ENCODE measurements at places on chromosomes 7 and 10.

DNA sequence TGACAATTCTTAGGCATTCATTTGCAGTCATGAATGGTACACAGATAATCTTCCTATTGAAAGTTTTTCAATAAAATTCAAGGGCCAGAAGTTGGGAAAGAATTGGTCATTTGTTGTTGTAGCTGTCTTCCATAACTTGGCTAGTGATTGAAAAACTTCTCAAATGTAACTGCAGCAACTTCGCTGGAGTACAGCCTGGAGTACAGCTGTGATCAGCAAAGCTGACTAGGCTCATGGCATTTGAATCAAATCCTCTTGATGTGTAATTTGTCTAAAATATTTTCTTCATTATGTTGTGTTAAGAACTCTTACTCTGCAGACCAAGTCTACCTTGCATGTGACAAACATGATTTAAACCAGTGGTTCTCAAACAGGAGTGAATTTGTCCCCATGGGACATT, 226.5 kb upstream of the STEAP1 start:
- no peak for DNase-seq

GRCh38 chr7:158050978-158051651, 536.5 kb downstream of the PTPRN2 start:
- DNase-seq: no peak

- peak; percentile 69 for DNase-seq
Measured at GRCh38 chr7:128791121-128791971, at the start of gene CCDC136. TSS of gene CCDC136 (plus strand) at chr7:128791968. CDS start at chr7:128792412, 444 bp downstream.

- no peak for DNase-seq
Measured at GRCh38 chr7:148944935-148945934, 61.1 kb upstream of the EZH2 start.

- DNase-seq: no peak
Measured at GRCh38 chr7:73621168-73622063, 2.9 kb downstream of the MLXIPL start.

GRCh38 chr10:31584876-31585275, 265.9 kb downstream of the ZEB1 start:
- DNase-seq: no peak

DNA sequence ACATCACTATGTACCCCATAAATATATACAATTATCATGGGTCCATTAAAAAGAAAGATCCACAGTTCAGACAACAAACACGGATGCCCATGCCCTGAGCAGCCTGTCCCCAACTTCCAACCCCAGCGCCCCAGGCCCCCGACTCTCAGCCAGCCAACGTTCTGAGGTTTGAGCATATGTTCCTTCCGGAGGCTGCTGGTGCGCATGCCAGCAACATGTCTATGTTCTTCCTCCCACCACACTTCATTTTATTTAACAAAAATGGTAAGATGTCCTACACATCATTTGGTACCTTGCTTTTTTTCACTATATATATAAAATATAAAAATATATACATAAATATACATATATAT, 250.9 kb downstream of the MAD1L1 start:
- no peak for DNase-seq

DNA sequence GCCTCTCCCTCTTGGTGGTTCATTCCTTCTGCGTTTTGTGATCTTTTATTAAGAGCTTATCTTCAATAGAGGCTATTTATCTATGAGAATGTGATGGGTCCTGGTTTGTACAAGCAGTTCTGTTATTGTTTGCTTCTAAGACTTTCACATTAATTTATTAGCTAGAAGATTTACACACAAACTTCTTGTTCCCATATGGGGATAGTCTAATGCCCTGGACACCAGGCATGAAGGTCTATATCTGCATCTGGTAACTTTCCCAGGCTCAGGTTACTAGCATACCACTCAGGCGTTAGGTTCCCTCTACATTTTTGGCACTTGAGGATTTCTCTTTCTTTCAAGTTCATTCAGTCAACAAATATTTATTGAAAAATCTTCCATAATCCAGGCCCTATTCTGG, 7.7 kb downstream of the XPNPEP1 start:
- DNase-seq: no peak

DNA sequence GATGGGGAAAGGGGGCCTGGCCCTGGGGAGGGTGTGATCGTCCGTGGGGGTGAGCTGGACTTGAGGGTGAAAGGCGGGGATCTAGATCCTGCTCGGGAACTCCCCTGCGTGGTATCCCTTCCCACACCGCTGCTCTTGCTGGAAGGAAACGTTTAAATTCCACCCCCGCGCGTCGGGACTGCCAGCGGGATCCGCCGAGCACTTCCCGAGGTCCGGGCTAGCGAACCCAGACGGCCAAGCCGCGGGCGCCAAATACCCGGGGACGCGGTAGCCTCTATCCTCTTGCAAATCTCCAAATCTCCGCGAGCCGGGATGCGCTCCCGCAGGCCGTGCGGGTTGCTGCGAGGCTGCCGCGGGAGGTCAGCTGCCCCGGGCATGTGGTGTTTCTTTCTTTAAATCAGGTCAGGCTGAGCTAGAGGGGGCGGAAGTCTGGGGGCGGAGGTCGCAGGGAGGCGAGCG, 904 bp downstream of the NPTX2 start:
- DNase-seq: no peak

- no peak for DNase-seq
Measured at GRCh38 chr10:71368176-71368575, 28.5 kb upstream of the CDH23 start.

DNA sequence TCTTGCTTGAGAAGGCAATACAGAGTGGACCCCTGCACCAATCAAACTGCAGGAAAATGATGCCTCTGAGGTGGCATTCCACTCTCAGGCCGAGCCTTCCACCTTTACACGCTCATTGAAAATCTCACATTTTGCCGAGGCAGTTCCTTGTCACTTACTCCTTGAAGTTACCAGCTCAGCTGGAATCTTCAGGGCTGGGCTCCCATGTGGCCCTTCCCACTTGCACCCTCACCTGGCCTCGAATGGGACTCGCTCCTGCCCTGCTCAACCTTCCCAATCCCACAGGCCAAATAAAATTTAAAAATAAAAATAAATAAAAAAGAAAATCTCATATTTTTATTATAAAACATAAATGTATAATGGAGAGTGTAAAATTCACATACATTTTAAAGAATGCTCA, 790.7 kb upstream of the COBL start:
- no peak for DNase-seq

DNA sequence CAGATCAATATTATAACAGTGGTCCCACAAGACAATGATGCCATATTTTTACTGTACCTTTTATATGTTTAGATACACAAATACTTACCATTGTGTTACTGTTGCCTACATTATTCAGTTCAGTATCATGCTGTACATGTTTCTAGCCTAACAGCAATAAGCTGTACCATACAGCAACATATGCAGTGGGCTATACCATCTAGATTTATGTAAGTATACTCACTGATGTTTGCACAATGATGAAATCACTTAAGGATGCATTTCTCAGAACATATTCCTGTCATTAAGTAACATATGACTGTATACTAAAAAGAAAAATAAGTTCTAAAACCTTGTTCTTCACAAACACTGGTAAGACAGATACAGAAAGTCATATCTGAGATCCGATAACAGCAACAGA, 468.6 kb upstream of the SEMA3A start:
- no peak for DNase-seq

- DNase-seq: no peak
Measured at GRCh38 chr7:116546916-116547315, 22.1 kb downstream of the CAV1 start.

DNA sequence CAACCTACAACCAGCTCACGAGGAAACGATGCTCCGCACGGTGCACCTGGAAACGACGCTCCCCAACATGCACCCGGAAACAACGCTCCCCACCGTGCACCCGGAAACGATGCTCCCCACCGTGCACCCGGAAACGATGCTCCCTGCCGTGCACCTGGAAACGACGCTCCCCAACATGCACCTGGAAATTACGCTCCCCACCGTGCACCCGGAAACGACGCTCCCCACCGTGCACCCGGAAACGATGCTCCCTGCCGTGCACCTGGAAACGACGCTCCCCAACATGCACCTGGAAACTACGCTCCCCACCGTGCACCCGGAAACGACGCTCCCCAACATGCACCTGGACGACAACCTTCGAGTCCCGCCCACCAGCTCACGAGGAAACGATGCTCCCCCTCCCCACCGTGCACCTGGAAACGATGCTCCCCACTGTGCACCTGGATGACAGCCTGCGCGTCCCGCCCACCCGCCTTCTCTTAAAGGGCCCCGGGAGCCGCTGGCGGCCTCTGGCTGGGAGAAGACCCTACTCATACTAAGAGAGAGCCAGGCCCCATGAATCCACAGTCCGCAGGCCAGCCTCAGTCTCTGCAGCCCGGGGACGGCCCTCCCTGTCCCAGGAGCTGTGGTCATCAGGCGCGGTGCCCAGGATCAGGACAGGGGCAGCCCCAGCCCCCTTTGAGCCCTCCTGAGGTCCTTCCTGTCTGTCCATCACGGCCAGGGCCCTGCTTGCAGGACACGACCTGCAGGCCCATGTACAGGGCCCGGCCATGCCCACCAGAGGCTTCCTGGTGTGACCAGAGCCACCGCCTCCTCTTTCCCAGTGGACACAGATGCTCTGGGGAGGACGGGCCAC, 98.3 kb downstream of the PDGFA start:
- DNase-seq: no peak

GRCh38 chr7:69365651-69366192, 232.6 kb upstream of the AUTS2 start:
- DNase-seq: no peak

Measured in activated T-helper 2 cell treated with anti-CD3 and anti-CD28 coated beads, Interferon-gamma antibody, Interleukin-2, Interleukin-4, amounts not matched to agents 10 μg/mL and 5 μg/mL and 100 μg/mL, durations not matched to agents 14 hours and 24 hours and 36 hours (primary cell).